T-helper 22 cell (primary cell): ENCODE measurements at places on chromosomes 12 and 14.

DNA sequence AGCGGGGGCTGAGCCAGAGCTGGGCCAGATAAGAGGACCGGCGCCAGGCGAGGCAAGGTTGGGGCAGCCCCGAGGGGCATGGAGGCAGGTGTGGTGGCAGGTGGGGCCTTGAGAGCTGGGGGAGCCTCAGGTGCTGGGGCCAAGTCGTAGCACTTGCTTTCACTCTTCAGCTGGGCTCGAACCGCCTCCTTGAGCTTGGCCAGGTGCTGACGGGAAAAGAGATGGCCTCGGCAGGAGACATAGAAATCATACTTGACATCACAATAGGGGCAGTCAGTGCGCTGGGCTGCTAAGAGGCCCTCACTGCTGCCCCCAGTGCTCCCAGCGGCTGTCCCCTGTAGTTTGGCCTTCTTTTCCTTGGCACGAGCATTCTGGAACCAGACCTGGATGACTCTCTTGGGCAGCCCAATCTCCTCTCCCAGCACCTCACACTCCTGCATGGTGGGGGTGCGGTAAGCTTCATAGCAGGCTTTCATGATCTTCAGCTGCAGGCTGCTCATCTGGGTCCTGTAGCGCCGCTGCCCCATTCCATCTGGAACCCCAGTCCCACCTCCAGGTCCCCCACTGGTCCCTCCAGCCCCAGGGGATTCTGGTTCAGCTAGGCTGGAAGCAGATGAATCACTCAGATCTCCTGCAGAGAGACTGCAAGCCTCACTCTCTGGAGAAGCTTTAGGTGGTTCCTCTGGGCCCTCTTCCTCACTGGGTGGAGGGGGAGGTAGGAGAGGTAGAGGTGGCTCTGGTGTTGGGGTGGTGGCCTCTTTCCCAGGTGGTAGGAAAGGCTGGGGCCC is 28.1 kb downstream of the ZFHX2 start:
- DNase-seq: no peak

DNA sequence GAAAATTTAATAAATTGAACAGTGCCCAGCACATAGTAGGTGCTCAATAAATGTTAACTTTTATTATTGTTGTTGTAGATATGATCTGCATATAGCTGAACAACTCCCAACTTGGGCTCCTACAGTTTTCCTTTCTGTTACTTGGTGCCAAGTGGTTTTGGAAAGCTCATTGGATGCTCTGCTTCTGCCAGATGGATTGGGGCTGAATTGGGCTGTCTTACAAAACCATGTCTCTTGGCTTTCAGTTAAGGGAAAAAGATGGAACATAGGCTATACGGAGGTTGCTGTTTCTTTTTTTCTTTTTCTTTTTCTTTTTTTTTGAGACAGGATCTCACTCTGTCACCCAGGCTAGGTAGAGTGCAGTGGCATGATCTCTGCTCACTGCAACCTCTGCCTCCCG is 140.7 kb upstream of the PWP1 start:
- DNase-seq: no peak

GRCh38 chr12:91278126-91278525 is 95.5 kb upstream of the DCN start:
- DNase-seq: no peak

- no peak for DNase-seq
Observed at GRCh38 chr14:99268810-99269707, 2.9 kb downstream of the BCL11B start.

- no peak for DNase-seq
Observed at GRCh38 chr14:91521061-91521640, 11.0 kb upstream of the PPP4R3A start.
